CD4-positive, alpha-beta T cell treated with Interleukin-6 at 100 ng/mL for 8 hours (primary cell): ENCODE measurements at places on chromosomes 11 and 22.

DNA sequence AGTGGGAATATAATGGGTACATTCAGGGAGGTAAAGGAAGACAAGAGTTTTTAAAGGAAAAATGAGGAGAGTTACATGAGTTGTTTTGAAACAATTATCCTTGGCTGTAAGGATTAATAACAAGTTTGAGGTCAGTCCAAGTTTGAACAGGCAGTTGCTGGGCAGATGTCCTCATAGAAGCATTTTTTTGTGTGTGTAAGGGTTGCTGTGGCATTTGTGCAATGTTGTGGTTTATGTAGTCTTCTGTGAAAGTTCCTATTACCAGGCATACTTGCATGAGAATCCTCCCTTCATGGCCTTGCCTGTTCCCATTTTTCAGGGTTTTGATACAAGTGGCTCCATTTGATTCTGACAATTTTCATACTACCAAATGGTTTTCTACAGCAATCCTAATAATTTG is 400.2 kb downstream of the KCNA4 start:
- no peak for DNase-seq

DNA sequence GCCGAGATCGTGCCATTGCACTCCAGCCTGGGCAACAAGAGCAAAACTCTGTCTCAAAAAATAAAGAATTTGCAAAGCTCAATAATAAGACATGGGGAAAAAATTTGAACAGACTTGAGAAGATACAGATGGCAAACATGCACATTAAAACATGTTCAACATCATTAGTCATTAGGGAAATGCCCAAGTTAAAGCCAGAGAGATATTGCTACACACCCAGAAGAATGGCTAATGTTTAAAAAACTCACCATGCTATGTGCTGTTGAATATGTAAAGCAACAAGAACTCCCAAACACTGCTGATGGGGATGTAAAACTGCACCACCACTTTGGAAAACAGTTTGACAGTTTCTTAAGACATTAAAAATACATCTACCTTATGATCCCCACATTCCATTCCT is 12.6 kb downstream of the LRRC75B start:
- DNase-seq: no peak

DNA sequence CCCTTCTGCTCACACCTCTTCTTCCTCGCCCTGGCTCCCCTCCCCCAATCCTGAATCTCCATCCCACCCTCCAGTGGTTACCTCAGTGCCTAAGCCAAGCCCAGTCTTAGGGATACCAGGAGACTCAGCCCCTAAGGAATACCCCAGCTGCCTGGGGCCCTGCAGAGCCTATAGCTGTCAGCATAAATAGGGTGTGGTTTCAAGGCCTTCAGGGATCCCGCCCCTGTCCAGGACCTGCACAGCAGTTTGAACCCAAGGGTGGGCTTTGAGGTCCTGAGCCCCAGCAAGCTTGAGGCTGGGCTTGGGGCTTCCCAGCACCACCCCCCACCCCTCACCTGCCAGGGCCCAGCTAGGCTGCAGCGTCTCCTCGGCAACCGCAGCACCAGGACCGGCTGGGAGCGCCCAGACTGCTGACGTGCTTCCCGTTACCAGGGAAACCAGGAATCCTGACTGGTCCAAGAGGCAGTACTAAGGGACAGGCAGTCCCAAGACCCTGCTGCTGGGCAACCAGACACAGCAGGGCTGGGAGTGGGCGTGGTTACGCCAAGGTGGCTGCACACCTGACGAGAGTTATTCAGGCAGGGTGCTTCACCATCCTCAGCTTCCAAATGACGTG is 13.7 kb downstream of the APBB1 start:
- no peak for DNase-seq

DNA sequence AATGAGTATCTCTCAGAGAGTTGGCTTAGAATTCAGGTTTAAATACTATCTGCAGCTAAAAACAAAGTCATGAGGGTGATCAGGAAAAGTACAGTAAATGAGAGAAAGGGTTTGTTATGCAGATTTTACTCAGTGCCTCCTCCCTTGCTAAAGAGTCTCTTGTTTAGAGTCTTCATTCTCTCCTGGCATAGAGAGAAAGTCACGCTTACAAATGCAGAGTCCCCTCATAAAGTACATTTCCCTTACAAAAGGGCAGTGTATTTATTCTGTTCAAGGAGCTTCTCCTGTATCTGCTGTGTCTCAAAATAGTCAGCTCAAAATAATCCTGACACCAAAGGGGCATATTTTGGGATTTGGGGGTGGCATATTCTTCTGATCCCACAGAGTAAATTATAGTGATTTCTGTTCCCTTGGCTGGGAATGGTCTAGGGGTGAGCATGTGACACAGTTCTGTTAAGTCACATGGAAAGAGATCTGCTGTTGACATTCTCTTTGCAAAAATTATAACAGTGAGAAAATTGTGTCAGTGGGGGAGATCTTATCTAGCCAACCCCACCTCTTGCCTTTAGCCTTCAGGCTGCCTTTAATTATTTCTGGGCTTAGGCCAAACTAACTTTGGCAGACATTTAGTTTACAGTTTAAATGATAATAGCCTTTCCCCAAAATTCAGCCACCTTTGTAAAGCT is 102.9 kb downstream of the MTNR1B start:
- no peak for DNase-seq

DNA sequence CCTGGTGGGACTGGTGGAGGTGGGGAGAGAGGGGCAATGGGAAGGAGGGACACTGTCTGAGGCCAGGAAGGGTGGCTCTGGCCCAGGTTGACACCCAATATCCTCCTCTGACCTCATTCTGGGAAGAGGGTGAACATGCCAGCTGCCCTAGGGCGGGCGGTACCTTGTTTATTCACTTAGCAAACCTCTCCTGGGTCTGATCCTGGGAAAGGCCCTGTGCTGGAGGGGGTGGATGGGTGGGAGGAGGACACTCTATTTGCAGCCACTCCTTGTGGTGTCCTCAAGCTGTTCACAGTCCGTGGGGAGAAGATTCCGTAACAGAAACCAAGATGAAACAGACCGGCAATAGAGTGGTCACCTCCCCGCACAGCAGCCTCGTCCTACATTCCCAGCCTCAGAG is 49.7 kb upstream of the EIF3D start:
- no peak for DNase-seq

GRCh38 chr11:5690216-5690615 is 626 bp downstream of the TRIM22 start:
- no peak for DNase-seq

DNA sequence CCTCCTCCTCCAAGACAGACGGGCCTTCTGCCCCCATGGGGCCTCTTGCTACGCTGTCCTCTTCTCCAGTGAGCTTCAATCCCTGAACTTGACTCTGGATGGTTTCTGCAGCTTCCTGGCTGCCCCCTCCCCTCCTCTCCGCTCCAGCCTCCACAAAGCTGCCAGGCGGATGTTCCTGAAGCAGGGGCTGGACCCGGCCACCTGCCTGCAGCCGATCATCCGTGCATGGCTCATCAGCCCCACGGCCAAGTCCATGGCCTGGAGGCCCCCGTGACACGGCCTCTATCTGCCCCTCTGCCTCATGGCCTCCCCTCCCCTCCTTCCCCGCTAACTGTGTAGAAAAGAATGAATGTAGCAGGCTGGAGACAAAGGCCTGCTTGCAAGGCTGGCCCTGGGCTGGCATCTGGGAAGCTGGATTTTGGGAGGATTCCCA is 6.8 kb upstream of the SUN2 start:
- DNase-seq: no peak

DNA sequence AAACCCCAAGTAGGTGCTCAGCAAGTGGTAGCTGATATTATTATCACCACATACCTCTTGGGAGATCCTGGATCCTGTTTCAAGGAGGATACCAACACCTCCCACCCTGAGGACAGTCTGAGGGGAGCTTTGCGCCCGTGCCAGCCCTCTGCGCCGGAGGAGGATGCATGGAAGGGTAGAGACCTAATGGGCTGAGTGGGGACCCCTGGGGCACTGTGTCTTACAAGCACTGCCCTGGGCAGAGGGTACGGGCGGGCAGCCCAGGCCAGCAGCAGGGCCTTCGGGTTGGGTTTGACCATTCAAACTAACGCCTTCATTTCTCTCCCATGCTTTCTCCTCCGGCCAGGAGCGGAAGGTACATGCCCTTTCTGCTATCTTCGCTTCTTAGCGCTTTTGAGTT is 26.3 kb downstream of the MYBPC3 start:
- DNase-seq: no peak

DNA sequence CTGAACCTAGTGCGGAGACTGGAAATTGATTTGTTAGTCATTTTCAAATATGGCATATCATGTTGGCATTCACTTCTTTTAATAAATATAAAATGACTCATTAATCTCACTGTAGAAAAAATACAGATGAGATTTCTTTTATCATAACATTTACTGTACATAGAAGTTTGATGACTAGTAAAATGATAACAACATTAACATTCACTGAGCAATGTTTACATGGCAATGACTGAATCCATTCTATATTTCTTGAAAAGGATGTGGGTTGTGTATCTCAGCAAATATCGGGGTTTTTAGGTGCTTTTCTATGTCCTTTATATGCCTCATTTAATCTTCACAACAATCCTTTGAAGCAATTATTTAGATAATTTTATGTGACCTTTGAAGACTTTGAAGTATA is 920.9 kb upstream of the FAT3 start:
- no peak for DNase-seq

DNA sequence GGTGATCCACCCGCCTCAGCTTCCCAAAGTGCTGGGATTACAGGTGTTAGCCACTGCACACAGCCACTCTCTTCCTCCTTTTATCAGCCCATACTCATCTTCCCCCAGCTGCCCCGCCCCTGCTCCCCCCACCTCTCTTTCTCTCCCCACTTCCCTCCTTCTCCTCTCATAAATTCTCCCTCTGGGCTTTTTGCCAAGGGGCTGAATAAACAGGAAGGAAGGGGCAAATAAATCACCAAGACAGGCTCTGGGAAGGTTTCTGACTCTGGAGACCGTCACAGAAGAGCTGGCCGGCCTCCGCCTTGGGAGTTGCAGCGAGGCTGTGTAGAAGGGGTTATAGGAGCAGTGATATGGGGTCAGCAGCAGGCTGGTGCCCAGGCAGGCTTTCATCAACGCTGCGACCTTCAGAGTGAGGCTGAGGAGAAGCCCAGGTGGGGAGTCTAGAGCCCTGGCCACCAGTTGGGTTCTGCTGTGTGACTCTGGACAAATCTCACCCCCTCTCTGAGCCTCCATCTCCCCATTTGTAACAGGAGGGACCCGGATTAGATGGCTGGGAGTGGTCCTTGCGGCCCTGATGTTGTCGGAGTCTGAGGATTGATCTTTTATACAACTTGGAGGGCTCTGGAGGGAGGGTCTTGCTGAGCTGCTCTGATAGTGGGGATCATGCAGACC is 62.6 kb upstream of the RASD2 start:
- no peak for DNase-seq

DNA sequence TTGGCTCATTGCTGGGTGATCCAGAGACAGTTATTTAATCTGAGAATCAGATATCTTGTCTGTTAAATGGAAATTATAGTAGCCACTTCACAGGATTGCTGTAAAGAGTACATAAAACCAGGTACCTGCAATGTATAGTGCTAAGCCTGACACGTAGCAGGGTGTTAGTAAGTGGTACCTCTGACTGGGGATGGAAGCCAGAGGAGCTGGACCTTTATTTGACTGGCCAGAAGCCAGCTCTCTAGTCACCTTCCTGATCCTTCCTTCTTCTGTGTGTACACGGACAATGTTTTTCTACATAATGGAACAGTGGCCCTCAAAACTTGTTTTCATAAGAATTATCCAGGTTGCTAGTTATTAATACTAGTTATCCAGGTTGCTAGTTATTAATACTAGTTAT is 25.5 kb upstream of the EHF start:
- DNase-seq: no peak
